ENCODE measurements at places on chromosomes 2 and 18.

DNA sequence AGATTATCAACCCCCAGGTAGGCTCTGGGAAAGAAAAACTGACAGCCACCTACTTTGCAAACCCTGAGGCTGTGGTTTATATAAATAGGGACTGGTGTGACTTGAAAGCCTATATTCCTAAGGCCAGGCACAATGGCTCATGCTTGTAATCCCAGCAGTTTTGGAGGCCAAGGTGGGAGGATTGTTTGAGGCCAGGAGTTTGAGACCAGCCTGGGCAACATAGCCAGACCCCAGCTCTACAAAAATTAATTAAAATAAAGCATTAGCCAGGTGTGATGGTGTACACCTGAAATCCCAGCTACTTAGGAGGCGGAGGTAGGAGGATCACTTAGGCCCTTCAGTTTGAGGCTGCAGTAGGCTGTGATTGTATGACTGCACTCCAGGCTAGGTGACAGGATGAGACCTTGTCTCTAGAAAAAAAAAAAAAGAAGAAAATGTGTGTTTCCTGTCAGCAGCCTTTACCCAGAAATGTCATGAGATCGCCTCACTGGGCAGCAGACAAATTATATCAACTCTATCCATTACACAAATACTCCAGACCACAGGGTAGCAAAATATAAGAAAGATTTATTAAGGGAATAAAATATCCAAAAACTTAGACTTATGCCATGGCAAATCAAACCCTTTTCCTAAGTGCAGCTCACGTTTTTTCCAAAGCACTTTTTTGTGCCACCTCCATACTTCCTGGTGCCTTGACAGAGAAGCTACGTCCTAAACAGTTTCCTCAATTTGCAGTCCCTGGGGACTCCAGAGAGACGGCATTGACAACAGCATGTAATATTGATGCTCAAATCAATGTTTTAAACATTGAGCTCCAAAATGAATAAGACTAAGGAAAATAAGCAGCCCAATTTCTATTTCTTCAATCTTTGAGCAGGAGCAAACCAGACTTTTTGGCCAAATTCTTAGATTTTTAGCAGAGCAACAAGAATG, 190.8 kb upstream of the NDUFV2 start:
- DNase-seq: no peak

GRCh38 chr2:127516041-127516762, 10.1 kb downstream of the IWS1 start:
- DNase-seq: no peak

GRCh38 chr2:226699321-226699720, 100.3 kb downstream of the IRS1 start:
- no peak for DNase-seq

GRCh38 chr2:63831176-63831575, 10.5 kb upstream of the UGP2 start:
- no peak for DNase-seq
